Ecto neural progenitor cell (in vitro differentiated cells): ENCODE measurements at places on chromosomes 1 and 21.

GRCh38 chr1:231986631-231987336 lies 360.2 kb downstream of the DISC1 start:
- DNase-seq, result no peak

- DNase-seq, result no peak
Observed at GRCh38 chr1:213083112-213083445, 32.0 kb downstream of the RPS6KC1 start.

- DNase-seq, result no peak
Observed at GRCh38 chr1:202551683-202552082, 158.6 kb downstream of the SYT2 start.

DNA sequence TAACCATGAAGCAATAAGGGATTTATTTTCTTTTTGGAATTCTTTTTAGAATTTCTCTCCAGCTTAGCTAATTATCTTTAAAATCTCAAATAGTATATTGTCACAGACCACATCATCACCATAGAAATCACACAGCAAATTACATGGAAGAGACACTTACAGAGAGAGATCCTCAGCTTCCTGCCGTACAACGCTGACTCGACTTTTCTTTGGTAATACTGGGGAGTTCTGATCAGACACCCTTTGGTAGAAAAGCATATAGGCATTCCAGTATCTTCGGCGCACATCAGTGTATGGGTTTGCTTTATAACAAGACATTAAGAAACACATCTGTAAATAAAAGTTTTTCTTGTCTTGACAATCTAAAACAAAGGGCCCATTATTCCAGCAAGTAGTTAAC lies 55.7 kb downstream of the PCSK9 start:
- no peak for DNase-seq

DNA sequence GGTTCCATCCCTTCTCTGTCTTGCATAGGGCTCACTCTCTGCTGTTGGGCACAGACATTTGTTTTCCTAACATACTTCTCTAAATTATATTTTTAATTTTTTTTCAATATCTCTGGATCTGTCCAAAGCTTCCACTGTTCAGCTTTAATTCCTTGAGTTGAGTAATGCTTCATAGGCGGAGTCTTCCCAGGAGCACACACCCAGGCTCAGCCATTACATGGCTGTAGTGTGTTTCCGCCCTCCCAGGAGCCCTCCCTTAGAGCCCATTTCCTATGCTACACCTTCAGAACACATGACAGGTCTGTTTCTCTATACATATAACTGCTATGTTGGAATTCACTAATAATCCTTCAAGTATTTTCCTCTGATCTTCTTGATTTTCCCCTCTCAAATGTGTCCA lies 297.4 kb downstream of the PBX1 start:
- DNase-seq, result no peak

GRCh38 chr1:162982364-162982763 lies 86.8 kb upstream of the RGS4 start:
- DNase-seq, result no peak

DNA sequence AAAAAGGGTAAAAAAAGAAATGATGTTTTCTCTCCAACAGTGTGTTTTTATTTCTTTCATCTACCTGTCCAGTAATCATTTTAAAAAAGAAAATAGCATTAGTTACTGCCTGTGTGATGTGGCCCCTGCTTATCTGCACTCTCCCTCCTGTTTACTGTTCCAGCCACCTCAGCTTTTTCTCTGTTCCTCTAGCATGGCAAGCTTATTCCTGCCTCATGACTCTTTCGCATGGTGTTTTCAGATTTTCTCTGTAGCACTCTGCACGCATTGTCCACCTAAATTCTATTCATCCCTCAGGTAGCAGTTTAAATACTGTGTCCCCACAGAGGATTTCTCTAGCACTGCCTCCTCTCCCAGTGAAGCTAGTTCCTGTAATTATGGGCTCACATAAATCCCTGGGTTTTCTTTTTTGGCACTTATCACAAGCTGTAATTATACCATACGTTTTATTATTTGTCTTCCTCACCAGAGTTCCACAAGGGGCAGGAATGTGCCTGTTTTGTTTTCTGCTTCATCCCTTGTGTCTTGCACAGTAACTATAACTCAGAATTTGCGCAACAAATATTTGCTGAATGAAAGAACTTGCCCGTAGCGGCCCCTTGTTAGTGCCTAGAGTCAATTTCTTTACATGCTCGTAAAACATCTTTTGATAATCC lies 51.4 kb upstream of the LRIG2 start:
- no peak for DNase-seq

- DNase-seq, result no peak
Observed at GRCh38 chr1:242634732-242635131, 110.2 kb upstream of the PLD5 start.

GRCh38 chr21:14533499-14534428 lies 12.4 kb downstream of the SAMSN1 start:
- DNase-seq, result no peak

GRCh38 chr1:207672522-207673130 lies 27.7 kb downstream of the CR1L start:
- no peak for DNase-seq
